ENCODE measurements at places on chromosomes 2 and 18. TPM values are rescaled to one million over a fixed set of nuclear protein-coding genes. Genes with fewer than 3 reads are reported as not detected.

ZNF385B gene
- total RNA-seq: 0.97 TPM

PROKR1 gene
- total RNA-seq: 0.19 TPM

ZSWIM2 gene
- total RNA-seq: not detected

DCDC2C gene
- 0.16 TPM for total RNA-seq

DNAH7 gene
- 0.34 TPM for total RNA-seq

PMAIP1 gene
- 28.6 TPM for total RNA-seq

ST6GAL2 gene
- 0.80 TPM for total RNA-seq

STPG4 gene
- total RNA-seq: not detected

LCT gene
- 0.15 TPM for total RNA-seq
